ENCODE measurements at places on chromosomes 1 and 21. TPM values are rescaled to one million over a fixed set of nuclear protein-coding genes. Genes with fewer than 3 reads are reported as not detected.

The LCE1F gene
- not detected for total RNA-seq

The AADACL3 gene
- total RNA-seq = not detected

The CFAP107 gene
- 0.62 TPM for total RNA-seq

DNA sequence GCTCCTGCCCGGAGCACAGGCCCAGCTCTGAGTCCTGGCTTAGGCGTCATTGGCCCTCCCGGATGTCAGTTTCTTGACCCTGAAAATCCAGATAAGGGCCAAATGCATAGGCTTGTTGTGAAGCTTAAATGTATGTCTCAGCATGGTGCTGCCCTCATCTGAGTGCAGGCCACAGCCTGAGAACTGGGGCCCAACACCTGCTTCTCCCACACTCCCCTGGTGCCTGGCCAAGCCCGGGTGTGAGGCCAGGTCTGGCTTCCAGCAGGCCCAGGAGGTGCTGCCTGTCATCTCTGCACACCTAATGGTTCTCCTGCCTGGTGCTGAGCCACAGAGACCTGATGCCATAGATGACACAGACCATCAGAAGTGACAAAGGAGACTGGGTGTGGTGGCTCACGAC, 14.0 kb downstream of the MX2 start:
- H3K4me3 ChIP-seq = no peak overlapping the region
- H3K27me3 ChIP-seq = no peaks in the 10 kb centered on the region
- H3K36me3 ChIP-seq = peaks cover 13% of the 10 kb centered on the region

DNA sequence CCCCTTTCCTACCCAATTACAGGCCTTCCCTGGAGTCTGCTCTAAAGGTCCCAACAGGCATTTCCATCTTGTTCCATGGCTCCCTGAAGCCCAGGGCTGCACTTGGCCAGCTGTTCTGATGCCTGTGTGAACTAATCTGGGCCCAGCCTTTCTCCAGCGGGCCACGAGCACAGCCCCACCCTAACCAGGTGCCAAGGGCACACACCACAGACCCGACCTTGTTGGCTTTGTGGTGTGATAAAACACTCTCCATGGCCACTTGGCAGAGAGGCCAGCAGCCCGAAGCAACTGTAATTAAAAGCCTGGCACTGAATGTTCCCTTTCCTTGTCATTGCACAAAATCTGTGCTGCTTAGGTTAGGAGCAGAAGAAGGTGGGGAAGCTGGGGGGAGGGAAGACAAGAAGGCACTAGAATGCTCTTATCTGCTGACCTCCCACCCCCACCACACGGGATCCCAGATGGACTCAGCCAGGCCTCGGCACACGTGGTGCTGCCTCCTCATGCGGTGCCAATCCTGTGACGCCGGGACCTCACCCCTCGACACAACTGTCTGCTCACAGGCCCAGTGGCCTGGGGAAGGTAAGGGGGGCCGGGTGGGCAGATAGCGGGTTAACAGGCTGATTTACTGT, 9.9 kb downstream of the HCRTR1 start:
- DNase-seq = no peak
- peaks cover 73% of the 10 kb centered on the region for H3K36me3 ChIP-seq
- peak overlapping the region; percentile 65 for H3K27ac ChIP-seq
- no peaks in the 10 kb centered on the region for H3K27me3 ChIP-seq
- H3K4me3 ChIP-seq = no peak overlapping the region

DNA sequence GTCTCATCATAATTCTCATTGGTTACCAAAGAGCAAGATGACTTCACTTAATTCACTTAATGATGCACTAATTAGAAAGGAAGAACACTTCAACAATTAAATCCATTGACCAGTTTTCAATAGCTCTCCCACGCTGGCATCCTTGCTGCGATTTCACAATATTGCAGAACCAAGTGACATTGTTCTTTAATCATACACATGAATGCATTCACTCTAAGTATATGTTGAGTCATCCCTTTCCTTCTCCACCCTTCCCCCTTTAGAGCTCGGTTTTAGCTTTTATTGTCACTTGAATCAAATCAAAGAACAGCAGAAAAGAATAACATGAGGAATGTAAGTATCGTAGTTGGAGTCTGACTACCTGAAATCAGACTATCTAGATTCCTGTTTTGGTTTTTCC, 233.6 kb upstream of the FMN2 start:
- H3K4me3 ChIP-seq = no peak overlapping the region
- H3K4me1 ChIP-seq = no peaks in the 10 kb centered on the region

DNA sequence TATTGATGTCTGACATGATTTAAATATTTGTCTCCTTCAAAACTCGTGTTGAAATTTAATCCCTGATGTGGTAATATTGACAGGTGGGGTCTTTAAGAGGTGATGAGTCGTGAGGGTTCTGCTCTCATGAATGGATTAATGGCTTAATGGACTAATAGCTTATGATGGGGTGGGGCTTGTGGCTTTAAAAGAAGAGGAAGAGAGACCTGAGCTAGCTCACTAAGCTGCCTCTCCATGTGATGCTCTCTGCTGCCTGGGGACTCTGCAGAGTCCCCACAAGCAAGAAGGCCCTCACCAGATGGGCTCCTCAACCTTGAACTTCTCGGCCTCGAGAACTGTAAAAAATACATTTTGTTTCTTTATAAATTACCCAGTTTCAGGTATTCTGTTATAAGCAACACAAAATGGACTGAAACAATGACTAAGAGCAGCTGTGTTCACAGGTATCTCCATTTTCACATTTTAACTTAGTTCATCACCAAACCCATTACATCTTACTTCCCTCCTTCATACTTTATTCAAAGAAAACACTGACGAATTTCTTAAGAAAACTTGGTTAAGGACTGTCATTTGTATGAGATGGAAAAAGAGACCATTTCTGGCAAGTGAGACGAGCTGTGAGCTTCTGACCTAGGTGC, 12.1 kb upstream of the AIM2 start:
- no peaks in the 10 kb centered on the region for H3K27me3 ChIP-seq
- no peak for DNase-seq
- no peak overlapping the region for H3K4me3 ChIP-seq
- no peak overlapping the region for H3K27ac ChIP-seq
- no peaks in the 10 kb centered on the region for H3K4me1 ChIP-seq

Data from muscle of leg (tissue), 16 donors.